ENCODE measurements at places on chromosomes 3 and 15. TPM values are rescaled to one million over a fixed set of nuclear protein-coding genes. Genes with fewer than 3 reads are reported as not detected.

Gene WNT7A
- 4.7 TPM for total RNA-seq

Gene CHRFAM7A
- total RNA-seq: not detected

Gene RBP2
- total RNA-seq: not detected

Gene SLC6A20
- not detected for total RNA-seq

- H3K36me3 ChIP-seq: no peaks in the 10 kb centered on the region
- DNase-seq: no peak
- H3K27ac ChIP-seq: no peak overlapping the region
Observed at GRCh38 chr15:67744331-67745072, 80.8 kb upstream of the SKOR1 start.

DNA sequence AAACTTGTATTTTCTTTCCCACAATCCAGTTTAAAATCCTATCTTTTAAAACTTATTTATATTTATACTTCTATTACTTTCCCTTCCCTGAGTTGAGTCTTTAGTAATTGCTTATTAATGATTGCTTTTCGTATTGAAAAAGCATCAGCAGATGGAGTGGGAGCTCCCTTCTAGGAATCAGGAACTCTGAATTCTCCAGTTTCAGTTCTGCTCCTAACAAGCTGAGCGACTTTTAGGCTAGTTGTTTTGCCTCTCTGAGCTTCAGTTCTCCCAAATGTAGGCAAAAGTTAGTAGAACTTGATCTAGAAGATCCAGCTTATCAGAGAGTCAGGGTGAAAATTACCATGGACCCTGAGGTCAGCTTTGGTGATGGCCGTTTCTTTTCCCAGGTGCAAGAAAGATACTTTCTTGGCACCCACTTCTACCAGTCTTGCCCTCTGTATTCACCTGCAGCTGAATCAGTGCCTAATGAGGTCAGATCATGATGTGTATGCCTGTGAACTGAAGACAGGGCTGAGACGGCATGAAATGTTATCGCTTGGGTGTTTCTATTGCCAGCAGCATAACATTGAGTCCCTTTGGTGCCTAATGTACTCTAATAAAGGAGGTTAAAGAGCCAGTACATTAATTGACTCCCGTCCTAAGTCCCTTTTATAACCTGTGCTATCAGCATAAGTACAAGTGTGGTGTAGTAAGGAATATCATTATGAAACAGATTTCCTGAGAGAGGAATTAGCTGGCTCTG is 194.5 kb upstream of the TBC1D5 start:
- H3K27me3 ChIP-seq: no peaks in the 10 kb centered on the region
- DNase-seq: no peak
- no peak overlapping the region for H3K27ac ChIP-seq
- no peaks in the 10 kb centered on the region for H3K36me3 ChIP-seq
- H3K4me1 ChIP-seq: no peaks in the 10 kb centered on the region

DNA sequence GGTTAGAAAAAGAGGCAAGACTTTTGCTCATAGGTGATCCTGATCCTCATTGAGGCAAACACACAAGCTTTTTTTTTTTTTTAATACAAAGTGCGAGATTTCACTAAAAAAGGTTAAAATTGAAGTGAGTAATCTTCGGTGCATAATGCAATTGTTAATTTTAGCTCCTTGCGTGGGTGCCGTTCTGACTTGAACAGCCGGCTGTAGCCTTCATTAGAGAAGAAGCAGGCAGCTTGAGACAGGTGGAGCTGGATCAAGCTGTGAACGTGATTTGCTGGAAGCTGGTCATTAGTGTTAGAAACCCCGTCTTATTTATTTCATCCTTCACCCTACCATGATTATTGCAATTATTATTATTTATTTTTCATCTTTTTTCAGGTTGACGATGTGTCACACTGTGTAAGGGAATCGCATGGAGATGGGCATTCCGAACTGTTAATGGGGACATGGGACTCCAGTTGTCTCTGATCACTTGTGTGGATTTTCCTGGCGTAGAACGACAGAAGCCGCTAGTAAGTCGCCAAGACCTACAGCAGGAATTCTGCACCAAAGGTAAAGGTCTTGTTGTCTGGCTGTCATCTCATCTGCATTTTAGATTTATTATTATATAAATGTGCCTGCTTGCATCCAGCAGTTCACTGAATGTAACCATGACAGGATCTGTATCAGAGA is 40.2 kb downstream of the ARPP21 start:
- no peaks in the 10 kb centered on the region for H3K36me3 ChIP-seq
- H3K4me3 ChIP-seq: no peak overlapping the region
- no peak overlapping the region for H3K27ac ChIP-seq

DNA sequence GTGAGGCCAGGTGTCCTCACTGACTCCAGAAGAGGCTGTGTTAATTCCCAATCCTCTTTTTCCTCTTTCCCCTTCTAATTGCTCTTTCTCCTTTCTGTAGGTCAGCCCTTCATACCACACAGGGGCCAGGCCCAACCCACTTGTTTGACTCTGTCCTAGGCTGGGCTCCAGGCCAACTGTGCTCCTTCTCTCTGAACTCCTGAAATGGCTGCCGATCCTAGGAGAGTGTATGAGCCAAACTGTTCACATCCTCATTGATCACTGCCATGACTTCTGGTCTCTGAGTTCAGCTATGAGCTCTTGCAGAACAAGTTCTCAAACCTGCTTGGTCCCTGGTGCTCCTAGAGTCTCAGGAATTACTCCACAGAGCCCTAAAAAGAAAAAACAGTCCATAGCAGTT is 145.1 kb downstream of the VGLL4 start:
- H3K4me3 ChIP-seq: no peak overlapping the region
- peak; percentile 64 for DNase-seq
- H3K4me1 ChIP-seq: peaks cover 40% of the 10 kb centered on the region
- no peaks in the 10 kb centered on the region for H3K36me3 ChIP-seq
- peak overlapping the region; percentile 79 for H3K27ac ChIP-seq

- H3K27ac ChIP-seq: no peak overlapping the region
- H3K4me3 ChIP-seq: no peak overlapping the region
- no peaks in the 10 kb centered on the region for H3K27me3 ChIP-seq
Observed at GRCh38 chr3:117645561-117646242, 936.1 kb downstream of the TUSC7 start.

- H3K4me1 ChIP-seq: no peaks in the 10 kb centered on the region
- H3K4me3 ChIP-seq: no peak overlapping the region
- DNase-seq: no peak
- H3K27me3 ChIP-seq: no peaks in the 10 kb centered on the region
- H3K36me3 ChIP-seq: no peaks in the 10 kb centered on the region
- H3K27ac ChIP-seq: no peak overlapping the region
Observed at GRCh38 chr3:12165909-12166308, 7.2 kb upstream of the TIMP4 start.
